GM12878 (cell line): ENCODE measurements at places on chromosomes 12 and 14.

DNA sequence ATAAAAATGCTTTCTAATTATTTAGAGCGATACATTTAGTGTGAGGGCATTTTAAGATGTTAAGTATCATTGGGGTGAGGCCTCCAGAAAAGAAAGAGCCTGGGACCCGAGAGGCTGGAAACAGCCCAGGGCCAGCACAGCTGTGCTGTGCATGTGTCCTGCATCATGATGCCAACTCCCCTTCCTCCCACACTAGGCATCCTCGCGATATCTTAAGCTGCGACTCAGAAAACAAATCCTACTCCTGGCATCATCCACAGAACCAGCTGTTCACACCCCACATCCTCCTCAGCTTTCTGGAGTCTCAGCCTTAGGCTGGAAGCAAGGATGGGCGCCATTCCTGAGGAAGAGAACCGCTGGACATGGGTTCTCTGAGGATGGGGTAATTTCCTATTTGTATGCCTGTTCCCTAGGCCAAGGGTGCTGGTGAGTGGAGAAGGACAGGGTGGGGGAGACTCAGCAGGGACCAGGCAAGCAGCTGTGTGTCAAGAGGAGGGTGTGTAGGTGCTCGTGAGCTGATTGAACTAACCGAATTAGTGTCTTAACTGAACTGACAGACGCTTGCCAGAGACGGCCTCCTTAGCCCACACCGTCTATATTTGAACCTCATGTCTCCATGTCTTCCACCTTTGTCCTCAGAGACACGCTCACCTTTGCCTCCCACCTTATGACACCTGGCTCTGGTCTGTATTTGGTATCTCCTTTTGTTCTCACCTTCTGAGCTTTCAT, 15.6 kb upstream of the MCRS1 start:
- H3K27me3 ChIP-seq: no peaks in the 10 kb centered on the region
- no peak overlapping the region for H3K4me3 ChIP-seq
- H3K27ac ChIP-seq: no peak overlapping the region
- H3K36me3 ChIP-seq: peaks cover 3% of the 10 kb centered on the region

GRCh38 chr12:40325349-40325960, 100.7 kb downstream of the LRRK2 start:
- no peaks in the 10 kb centered on the region for H3K4me1 ChIP-seq
- no peaks in the 10 kb centered on the region for H3K27me3 ChIP-seq
- H3K4me3 ChIP-seq: no peak overlapping the region
- H3K36me3 ChIP-seq: no peaks in the 10 kb centered on the region
- no peak overlapping the region for H3K27ac ChIP-seq

- no peak overlapping the region for H3K27ac ChIP-seq
- H3K27me3 ChIP-seq: no peaks in the 10 kb centered on the region
- no peaks in the 10 kb centered on the region for H3K36me3 ChIP-seq
- no peak overlapping the region for H3K4me3 ChIP-seq
- no peaks in the 10 kb centered on the region for H3K4me1 ChIP-seq
These were observed 242.1 kb downstream of the BCL11B start for GRCh38 chr14:99029916-99030305.

DNA sequence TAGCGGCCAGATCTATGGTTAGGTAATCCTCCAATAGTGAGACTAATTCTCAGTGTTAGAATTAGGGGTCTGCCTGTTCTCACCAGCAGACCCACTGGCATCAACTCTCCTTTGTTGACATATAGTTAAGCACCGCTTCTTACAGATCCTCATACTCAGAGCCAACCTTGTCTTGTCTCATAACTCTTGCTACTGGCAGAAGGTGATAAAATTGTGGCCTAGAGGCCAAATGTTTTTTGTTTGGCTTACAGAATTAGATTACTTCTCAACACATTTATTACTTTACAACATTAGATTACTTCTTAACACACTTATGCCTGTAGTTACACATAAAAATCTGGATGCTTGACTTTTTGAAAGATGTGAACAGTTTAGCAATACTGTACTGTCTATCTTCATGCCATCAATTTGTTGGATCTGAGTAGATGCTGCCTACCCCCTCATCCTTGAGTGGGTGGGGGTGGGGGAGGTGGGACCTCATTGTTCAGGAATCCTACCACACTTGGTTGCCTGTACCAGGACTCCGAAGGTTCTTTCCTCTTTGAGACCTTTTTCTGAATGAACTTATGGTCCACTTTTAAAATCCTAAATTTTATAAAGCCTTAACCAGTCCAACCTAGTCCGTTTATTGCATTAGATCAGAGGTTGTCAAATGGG, 7.0 kb downstream of the MTHFD1 start:
- H3K27me3 ChIP-seq: no peaks in the 10 kb centered on the region
- peaks cover 3% of the 10 kb centered on the region; the same call in 1 of the 2 replicates for H3K36me3 ChIP-seq
- H3K4me1 ChIP-seq: peaks cover 6% of the 10 kb centered on the region
- H3K27ac ChIP-seq: no peak overlapping the region
- no peak for DNase-seq
